Smooth muscle cell of trachea (primary cell): ENCODE measurements at places on chromosomes 5 and 9. TPM values are rescaled to one million over a fixed set of nuclear protein-coding genes. Genes with fewer than 3 reads are reported as not detected.

Gene GRAMD2B
- total RNA-seq: 9.5 and 10.6 TPM in 2 replicates

Gene MORN5
- not detected in 2 replicates for total RNA-seq

Gene NME5
- total RNA-seq: 2.6 and 2.8 TPM in 2 replicates

Gene OR13J1
- not detected in 2 replicates for total RNA-seq

Gene SPINK13
- not detected in 2 replicates for total RNA-seq

Gene PCDHB8
- total RNA-seq: 0.50 TPM in 1 of 2 replicates, not detected in the other
